ENCODE measurements at places on chromosomes 6 and 20.

DNA sequence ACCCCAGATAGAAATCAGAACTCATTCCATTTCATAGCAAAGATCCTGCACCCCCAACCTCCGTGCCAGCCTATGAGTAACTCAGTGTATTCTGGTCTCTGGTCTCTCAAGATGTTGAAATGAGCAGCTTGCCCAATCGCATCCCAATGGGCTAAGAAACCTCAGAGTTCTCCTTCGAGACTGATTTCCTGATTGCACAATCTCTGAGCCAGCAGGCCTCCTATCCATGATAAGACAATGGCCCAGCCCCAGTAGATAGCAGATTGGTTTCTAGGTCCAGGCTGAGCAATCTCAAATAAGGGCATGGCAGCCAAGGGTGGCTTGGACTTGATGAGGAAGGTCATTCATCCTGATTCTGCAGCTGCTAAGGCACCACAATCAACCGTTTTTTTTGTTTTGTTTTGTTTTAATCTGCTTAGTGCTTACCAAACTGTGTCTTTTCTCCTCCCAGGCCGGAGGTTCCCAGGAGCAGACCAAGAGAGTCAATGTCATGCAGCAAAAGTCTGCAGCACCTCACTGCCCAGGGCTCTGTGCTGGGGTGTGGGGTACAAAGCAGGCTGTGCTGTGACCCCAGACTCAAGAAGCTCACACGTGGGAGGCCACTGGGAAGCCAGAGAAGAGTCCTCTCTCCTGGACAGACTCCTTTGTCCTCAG is 125.1 kb upstream of the NXT1 start:
- no peak for DNase-seq

- no peak for DNase-seq
These were observed 2.7 kb upstream of the SPO11 start for GRCh38 chr20:57326667-57327455.

DNA sequence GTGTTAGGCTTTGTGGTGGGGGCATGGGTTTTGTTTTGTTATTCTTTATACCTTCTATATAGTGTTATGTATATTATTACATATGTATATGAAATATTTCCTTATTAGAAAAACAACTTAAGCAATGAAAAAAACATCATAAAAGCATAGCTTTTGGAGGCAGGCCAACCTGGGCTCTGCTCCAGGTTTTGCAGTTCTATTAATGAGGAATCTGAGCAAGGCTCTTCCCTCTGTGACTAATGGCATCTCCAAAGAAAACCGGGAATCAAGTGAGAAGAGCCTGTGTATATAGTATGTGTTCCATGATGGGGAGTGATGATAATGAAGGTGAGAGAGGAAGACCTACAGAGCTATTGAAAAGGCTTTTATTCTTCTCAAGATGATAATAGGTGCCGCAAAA is 291.1 kb downstream of the CLIC5 start:
- DNase-seq = no peak

- no peak for DNase-seq
These were observed 36.6 kb downstream of the NKX2-4 start for GRCh38 chr20:21360705-21361104.

DNA sequence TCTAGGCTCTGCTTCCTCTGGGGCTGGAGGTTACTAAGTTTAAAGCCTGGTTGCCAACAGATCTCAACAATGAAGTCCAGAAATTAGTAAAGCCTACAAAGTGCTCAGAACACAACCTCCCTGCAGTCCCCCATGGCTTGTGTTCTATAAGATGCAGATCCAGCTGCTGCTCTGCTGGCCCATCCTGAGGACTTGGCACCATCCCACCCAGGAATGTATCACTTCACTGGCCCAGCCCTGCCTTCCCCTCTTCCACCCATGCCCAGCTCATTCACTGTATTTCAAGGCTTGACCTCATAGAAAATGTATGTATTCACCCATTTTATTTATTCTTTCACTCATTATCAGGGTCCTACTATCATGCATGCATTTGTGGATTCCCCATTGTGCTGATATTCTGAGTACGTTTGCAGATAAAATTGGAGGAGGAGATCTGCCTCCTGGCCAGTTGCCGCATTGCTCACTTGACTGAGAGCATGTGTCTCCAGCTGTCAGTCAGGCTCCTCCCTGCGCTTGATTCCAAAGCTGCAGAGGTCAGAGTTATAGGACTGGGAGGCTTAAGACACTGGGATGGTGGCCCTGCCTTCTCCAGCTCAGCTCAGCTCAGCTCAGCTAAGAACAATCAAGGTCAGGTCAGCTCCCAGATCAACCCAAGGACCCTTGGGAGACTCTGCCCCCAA is 104.8 kb downstream of the MAFB start:
- DNase-seq = no peak

DNA sequence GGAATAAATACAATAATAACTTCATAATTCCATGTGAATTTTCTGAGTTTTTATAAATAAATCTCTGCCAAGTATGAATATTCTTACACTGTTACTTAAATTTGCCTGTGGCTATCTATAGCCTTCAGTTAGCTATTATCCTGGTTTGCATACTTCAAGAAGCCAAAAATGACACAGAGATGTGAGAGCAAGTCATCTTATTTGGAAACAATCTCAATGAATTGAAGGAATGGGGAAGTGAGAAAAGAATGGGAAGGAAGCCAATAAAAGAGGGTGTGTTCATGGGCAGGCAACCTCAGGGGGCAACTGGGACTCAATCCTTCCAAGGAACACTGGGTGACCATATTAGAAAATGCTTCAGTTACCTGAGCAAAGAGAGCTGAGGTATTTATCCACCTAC is 9.9 kb downstream of the HAO1 start:
- DNase-seq = no peak

GRCh38 chr6:73932866-73933265 is 236.9 kb downstream of the CD109 start:
- no peak for DNase-seq

- DNase-seq = no peak
These were observed 90.4 kb downstream of the CEP162 start for GRCh38 chr6:84137051-84137375.

DNA sequence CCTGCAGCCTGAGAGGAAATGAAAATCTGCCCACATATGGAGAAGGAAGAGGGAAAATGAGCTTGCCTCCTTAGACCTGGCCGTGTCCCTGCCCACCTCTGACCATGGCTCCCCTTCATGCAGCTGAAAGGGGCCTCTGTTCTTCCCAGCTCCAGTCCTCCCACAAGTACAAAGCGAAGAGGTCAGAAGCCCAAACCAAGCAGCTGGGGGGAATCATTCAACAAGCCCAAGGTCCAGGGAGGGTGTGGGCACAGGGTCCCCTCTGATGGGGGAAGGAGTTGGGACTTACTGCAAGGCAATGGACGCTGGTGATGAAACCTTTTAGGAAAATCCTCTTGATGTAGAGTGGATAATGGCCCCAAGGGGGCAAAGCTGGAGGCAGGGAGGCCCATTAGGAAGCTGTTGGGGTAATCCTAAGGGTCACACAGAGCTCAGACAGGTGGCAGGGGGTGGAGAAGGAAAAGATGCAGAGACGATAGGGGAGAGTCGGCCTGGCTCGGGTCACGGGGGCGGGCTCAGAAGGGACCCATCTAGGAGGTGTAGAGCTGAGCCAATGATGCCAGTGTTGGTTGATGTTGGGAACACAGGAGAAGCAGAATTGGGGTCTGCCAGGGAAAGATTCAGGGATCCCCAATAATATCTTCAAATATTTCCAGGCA is 16.1 kb upstream of the GRM4 start:
- DNase-seq = no peak

DNA sequence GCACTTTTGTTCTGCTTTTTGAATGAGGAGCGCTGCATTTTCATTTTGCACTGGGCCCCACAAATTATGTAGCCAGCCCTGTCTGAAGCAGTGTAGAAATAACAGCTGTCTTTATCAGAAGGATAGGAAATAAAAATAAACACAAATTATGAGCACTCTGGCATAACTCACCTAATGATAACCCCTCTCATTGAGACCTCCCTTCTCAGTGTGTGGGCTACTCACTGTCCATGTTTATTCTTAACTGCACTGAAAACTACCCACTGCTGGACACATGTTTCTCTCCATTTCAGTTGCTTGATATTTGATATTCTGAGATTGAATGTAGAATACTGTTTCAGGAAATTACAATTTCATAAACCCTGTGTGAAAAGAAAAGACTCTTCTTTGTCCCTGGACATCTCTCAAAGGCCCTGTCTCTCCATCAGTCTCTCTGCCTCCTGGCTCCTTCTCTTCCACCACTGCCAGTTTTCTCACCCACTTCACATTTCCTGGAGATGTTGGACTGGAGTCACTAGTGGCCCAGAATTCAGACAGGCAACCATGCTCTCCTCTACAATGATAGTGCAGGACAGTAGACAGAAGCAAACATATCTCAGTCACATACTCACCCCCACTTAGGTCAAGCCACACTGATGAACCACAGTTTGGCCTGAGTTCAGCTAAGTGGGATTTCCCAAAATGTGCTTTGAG is 29.6 kb upstream of the SAYSD1 start:
- DNase-seq = no peak

- no peak for DNase-seq
These were observed 107.7 kb downstream of the SCP2D1 start for GRCh38 chr20:18921291-18921690.

DNA sequence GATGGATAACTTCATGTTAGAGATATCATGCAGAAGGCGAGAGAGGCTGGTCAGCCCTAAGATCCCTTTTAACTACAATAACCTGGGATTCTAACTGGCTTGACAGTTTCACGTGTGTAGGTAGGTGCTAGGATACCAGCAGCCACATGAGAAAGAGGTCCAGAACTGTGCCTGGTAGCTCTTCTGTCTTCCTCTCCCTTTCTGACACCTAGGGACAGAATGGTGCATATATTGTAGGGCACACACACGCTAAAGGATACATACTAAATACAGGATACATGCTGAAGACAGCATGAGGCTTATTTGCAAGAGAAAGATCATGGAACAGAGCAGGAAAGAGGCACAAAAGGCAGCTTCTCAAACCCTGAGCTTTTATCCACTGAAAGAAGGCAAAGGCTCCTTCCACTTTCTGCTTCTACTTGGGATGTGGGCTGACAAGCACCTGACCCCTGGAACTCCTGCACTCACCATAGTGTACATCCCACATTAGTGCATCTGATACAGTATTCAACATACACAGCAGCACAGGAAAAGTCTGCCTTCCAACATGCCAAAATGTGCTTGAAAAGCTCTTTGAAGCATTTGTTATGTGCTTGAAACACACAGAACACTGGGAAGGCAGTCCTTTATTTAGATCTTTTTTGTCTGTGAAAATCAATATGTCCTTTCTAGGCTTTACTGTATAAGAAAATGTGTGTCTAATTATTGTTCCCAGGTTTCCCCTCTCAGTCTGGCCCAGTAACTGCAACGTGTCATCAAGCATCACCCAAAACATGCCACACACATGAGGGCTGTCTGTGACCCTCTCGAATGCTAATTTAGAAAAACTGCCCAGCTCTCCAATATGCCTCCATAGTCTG is 3.2 kb downstream of the SLC22A23 start:
- no peak for DNase-seq

DNA sequence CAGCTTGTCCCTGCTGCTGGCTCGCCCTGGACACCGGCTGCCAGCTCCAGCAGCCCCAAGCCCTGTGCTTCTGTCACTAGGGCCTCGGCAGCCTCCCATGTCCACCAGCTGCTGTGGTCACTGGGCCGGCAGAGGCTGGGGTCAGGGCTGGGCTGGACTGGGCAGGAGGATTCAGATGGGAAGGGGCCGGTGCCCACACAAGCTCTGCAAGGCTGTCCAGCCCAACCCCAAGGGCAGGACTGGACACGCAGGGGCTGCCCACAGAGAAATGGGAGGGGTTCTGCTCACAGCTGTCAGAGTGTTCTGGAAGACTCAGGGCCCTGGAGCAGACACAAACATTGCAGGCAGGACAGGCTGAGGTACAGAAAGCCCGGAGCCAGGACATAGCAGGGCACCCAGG is 65.6 kb downstream of the ADNP start:
- no peak for DNase-seq

DNA sequence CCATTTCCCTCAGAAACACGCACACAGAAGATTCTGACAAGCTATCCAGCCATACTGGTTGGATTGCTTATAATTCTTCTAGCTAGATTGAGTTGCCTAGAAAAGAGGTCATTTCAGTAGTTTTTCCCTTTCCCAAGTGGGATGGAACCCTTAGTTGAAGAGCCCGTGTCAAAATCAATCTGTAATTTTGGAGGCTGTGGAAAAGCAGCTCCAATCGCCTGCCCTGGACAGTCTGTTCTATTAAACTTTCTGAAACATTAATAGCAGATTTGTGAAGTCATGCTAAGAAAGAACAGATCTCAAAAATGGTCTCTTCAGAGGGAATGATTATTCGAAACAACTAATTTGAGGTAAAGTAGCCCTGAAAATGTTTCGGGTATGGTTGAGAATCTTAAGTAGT is 29.3 kb downstream of the TMEM200A start:
- DNase-seq = no peak

DNA sequence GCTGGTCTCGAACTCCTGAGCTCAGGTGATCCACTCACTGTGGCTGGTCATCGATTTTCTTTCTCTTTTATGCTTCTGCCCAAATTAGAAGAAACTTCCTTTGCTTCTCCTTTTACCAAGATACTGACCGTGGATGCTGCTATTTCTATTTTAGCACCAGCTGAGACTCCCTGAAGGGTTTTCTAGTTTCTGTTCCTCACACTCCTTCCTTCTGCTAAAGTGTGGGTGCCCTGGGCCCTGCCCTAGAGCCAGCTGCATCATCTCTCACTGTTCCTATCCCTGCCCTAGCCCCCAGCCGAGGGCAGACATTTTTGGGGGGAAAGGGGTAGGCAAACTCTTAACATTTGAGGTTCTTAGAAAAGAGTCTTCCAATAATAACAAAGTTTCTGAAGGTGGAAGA is 6.3 kb downstream of the SMOC2 start:
- no peak for DNase-seq

DNA sequence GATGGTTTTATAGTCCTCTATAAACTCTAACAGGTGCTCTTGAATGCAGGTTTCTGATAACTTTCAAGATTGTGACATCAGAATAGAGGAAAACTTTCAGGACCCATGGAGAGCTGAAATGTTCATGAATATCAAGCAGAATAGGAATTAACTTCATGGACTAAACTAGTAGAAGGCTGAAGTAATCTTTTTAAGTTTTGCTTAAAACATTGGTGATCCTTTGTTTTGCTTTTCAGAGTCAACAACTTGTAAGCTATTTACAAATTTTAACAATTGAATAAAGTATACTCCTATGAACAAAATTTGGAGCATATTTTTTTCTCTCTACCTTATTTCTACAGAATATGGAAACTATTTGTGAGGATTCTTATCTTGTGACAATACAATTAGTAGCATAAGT is 25.2 kb upstream of the GOPC start:
- DNase-seq = no peak

- no peak for DNase-seq
These were observed 9.1 kb downstream of the RIPK1 start for GRCh38 chr6:3077430-3077829.

GRCh38 chr6:44074813-44075646 is 52.2 kb downstream of the MRPL14 start:
- no peak for DNase-seq

DNA sequence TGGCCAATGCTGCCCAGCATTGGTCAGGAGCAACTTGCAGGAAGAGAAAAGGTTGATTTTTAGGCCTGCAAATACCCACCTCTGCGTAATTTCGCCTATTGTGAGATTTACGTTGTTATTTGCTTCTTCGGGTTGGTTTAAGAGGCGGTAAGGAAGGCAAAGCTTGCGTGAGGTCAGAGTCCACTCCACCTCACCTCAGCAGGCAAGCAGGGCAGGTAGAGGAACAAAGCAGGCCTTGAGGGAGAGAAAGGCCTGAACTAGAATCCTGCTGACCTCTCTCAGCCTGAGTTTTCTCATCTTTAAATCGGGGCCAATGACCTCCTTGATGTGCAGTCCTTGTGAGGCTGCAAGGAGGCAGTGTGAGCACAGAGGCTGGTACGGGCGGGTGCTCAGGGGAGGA is 239.1 kb downstream of the CDC5L start:
- no peak for DNase-seq

- DNase-seq = no peak
These were observed 18.9 kb upstream of the SLC22A2 start for GRCh38 chr6:160277546-160277945.
